ENCODE measurements at places on chromosomes 11 and 22.
A peak's percentile ranks its signal among the peaks of the same experiment; 100 is the strongest.

GRCh38 chr11:45518833-45519535, 146.4 kb downstream of the CHST1 start:
- no peak for ATAC-seq

GRCh38 chr11:114847306-114847975, 169.1 kb downstream of the NXPE2 start:
- ATAC-seq = no peak

DNA sequence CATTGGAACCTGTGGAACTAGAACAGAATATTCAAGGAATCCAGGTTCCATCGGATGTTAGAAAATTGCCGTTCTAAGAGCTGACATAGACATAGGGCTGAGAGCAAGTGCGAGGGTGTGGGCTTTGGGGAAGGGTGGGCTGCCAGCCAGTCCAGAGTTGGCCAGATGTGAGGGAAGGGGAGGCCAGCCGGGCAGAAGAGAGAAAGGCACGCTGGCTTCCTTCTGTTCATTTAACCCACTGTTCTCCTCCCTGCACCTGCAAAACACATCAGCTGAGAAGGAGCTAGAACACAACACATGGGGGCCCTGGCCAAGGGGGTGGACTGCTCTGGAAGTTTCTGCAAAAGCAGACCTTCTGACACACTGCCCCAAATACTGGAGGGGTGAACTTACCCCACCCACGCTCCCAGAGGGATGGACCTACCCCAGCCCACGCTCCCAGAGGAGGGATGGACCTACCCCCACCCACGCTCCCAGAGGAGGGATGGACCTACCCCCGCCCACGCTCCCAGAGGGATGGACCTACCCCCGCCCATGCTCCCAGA, 98.0 kb downstream of the SHANK2 start:
- no peak for ATAC-seq

- no peak for ATAC-seq
These were observed 93.2 kb upstream of the LMO1 start for GRCh38 chr11:8356721-8357504.

- no peak for ATAC-seq
These were observed 128.7 kb downstream of the TRIM44 start for GRCh38 chr11:35791088-35791958.

- ATAC-seq = peak; percentile 11
These were observed 29.4 kb upstream of the SORL1 start for GRCh38 chr11:121422675-121423074.

- ATAC-seq = no peak
These were observed 9.0 kb upstream of the COMT start for GRCh38 chr22:19932367-19933206.

GRCh38 chr11:117929142-117929915, at the start of gene TMPRSS13:
TSS of gene TMPRSS13 (minus strand) at chr11:117929402. CDS start at chr11:117929307, 95 bp downstream.
- no peak for ATAC-seq

DNA sequence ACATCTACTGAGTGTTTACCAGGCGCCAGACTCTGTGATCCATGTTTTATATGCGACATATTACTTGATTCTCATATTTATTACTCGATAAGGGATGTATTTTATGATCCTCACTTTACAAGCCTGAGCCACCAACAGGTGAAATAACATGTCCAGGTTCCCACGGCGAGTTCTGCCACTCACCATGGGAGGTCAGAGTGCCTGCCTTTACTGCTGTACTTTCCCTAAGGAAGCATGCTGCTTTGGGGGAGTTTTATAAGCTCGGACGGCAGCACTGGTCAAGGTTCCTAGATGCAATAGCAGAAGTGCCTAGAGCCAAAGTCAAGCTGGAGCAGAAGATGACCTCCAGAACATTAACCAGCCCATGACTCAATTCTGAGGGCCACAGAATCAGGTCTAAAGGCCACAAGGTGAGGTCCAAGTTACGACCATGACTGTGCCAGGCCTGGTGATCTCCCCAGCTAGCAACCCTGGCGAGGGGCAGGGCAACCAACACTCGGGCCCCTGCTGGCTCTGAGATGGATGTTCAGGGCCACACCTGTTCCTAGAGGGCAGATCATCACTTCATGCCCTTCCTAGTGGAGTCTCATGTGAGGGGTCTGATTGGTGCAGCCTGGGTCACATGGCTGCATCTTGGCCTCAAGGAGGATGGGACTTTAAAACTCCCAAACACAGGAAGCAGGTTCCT, 14.2 kb downstream of the IFT27 start:
- ATAC-seq = no peak

DNA sequence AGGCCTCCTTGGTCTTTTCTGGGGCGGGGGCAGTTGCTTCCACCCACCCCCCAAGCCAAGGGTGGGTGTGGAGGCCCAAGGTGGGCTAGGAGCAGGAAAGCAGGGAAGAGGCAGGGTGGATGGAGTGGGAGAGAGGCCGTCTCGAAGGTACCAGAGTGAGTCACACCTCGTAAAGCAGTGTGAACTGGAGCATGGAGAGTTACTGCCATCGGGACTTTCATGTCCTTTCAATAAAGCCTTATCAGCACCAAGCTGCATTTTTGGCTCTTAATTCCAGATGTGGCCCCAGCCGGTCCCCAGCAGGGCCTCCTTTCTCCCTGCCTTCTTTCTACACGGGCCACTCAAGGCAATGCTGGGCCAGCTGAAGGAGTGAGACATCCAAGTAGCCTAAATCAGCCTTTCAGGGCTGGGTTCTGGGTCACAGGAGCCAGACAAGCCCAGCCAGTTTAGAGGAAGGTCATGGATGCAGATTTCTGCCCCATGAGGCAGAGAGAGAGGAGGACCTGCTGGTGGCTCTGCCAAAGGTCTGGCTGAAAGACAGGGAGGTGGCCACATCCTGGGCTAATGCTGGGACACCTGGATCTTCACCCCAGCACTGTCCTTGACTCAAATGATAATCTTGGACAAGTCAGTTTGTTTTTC, 59.0 kb upstream of the CD82 start:
- ATAC-seq = no peak

DNA sequence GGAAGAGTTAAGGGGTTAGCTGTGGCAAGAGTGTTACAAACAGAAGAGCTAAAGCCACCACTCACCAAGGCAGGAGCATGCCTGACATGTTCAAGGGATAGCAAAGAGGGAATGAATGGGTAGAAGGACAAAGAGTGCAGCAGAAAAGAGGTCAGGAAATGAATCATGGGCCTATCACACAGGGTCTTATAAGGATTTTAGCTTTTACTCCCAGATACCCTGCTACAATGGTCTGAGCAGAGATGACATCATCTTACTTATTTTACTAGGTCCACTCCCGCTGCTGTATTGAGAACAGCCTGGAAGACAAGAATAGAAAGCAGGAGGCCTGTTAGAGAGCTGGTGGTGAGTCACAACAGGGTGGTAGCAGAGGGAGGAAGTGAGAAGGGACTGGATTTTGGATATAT, 9.8 kb downstream of the TRAF6 start:
- ATAC-seq = peak; percentile 78

- ATAC-seq = no peak
These were observed 9.0 kb downstream of the SYT12 start for GRCh38 chr11:67031791-67032561.

DNA sequence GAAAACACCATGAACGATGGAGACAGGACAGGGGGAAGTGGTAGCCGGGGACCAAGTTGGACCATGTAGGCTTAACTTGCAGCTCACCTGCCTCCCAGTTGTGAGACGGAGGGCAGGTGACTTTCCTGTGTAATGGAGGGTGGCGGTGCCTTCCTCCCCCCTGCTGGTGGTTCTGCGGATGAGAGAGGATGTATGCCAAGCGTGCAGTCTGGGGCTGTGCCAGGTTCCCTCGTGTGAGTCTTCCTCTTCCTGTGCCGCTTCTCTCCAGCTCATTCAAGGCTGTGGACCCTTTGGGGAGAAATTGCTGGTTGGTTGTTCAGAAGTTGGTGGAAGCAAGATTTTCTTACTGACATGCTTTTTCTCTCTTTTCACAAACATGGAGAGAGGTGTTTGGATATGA, 35.1 kb downstream of the MPPED1 start:
- no peak for ATAC-seq

DNA sequence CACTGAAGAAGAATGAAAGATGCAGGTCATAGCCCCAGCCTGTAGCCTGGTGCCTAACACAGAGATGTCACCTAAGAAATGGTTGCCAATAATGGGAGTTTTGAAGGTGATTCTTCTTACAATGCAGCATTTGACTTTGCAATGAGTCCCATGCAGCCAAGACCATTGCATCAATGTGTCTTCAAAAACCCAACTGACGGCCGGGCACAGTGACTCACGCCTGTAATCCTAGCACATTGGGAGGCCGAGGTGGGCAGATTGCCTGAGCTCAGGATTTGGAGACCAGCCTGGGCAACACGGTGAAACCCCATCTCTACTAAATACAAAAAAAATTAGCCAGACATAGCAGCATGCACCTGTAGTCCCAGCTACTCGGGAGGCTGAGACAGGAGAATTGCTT, 89.3 kb upstream of the ASPHD2 start:
- ATAC-seq = no peak

DNA sequence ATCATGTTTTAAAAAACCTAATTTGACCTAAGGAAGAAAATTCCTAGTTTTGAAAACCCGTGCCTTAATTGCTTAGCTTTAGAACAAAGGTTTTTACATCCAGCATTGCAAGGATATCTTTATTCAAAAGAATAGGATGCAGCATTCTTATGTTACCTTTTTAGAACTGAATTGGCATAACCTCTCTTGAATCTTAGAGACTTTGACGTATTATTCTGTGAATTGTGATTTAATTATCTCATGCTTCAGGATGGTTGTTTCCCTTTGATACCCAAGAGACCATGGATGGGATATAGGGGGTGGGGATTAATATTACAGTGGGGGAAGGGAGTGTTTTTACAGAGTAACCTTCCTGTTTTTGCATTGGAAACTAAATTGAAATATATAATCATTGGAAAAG, 49.4 kb downstream of the ARHGEF12 start:
- no peak for ATAC-seq

DNA sequence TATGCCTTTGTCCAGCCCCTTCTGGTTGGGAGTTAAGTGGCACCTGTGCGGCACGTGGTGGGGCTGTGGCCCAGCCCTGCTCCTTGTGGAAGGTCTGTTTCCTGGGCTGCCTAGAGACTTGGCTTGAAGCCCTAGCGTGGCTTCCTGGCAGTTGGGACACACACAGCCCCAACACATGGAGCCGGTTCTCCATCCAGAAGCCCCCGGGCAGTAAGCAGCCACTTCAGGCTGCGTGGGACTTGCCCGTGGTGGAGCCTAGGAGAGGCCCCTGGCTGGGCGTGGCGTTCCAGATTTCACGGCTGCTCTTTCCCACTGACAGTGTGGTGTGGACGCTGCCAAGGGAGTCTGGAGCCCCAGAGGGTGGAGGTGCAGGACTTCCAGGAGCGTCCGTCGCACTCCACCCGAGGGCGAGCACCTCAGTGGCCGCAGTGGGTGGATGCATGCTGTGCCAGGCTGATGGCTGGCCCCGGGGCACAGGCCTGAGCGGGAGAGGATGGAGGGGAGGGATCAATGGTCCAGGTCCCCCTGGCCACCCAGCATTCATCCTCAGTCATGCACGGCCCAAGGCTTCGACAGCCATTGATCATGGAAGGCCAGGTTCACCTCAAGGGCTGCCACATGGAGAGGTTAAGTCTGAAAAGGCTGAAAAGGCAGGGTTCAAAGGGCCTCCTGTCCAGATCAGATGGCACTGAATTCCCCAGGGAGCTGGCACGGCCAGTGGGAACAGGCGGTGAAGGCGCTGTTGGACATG, 9.3 kb downstream of the CCND1 start:
- ATAC-seq = no peak

GRCh38 chr11:10911907-10912306, 54.1 kb upstream of the ZBED5 start:
- no peak for ATAC-seq

GRCh38 chr11:125679397-125679796, 1.2 kb downstream of the ACRV1 start:
- no peak for ATAC-seq

GRCh38 chr11:132980670-132981069, 551.6 kb downstream of the OPCML start:
- no peak for ATAC-seq

DNA sequence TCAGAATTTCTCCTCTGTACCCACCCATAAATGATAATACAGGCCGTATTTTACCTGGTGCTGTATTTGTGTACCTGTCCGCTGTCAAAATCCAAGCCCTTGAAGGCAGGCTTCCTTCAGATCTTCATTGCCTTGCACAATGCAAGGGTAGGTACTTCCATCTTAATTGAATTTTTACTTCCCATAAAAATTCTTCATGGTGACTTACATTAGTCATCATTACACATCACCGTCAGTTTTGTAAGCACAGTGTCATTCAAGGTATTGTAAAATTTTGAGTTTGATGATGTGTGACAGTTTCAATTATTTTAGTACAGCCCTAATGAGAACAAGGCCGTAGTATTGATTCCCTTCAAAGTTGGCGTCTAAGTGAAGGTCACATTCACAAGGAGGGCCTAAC, 770 bp upstream of the TSG101 start:
- ATAC-seq = no peak

- no peak for ATAC-seq
These were observed 778.3 kb upstream of the LRRC4C start for GRCh38 chr11:42237701-42238235.

DNA sequence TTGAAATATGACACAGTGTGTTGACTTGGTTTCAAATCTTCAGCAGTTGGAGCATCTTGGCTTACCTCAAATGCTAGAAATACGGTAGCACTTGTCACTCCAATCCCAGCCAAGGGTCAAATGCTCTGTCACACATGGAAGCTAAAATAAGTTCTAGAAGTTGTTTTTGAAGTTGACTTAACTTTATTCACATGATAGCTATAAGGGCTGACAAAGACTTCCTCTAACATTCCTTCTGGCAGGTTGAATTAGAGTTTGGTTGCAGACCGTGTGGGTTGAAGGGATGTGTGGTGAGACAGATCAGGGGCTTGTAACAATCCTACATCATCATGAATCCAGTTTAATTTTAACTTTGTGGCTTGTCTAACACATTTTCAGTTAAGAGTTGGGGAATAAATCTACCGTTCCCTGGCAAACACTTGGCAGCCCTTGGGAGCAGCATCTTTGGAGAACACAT, 4.6 kb downstream of the SLN start:
- no peak for ATAC-seq

- no peak for ATAC-seq
These were observed 418.6 kb downstream of the MN1 start for GRCh38 chr22:27382947-27383346.

GRCh38 chr22:25125693-25126357, 73.8 kb upstream of the CRYBB3 start:
- ATAC-seq = no peak

DNA sequence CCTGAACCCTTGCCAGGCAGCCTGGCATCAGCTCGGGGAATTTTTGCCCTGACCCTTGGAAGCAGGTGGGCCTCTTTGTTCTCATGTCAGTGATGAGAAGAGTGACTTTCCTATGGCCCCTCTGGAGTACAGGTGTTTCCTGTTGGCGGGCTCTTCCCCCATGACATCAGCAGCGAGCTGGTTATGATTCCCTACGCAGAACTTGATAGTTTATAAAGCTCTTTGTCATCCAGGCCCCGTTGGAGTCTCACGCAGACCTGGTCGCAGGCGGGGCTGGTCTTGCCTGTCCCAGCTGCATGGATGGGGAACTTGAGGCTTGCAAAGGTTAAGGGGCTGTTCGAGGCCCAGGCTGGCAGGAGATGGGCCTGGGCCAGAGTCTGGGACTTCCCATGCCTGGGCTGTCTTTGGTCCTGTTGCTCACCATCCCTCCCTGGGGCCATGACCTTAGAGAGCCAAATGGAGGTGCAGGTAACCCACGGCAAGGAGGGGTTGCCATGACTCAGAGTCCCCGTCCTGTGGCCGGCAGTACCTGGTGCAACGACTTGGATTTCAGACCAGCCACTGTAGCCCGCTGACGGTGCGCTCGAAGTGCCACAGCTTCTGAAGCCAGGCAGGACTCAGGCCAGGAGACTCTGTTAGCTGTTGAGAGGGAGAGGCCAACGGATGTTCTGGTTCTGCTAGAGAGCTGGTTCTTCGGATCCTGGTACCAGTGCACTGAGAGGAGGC, 45.9 kb upstream of the PPP6R3 start:
- no peak for ATAC-seq

- no peak for ATAC-seq
These were observed 84.3 kb downstream of the GDPD4 start for GRCh38 chr11:77217156-77217555.

Measured in activated T-helper 17 cell treated with anti-CD3 and anti-CD28 coated beads, Interleukin-2, amount 50 U/mL, for 72 hours (primary cell).